ENCODE measurements at places on chromosomes 3 and 15. TPM values are rescaled to one million over a fixed set of nuclear protein-coding genes. Genes with fewer than 3 reads are reported as not detected.

CD86 gene
- total RNA-seq, result not detected

CPN2 gene
- total RNA-seq, result not detected

GOLGA6L2 gene
- total RNA-seq, result not detected

SLC9A9 gene
- 4.2 TPM for total RNA-seq

KLF15 gene
- 0.63 TPM for total RNA-seq

LRIG1 gene
- 25.7 TPM for total RNA-seq

Data from airway epithelial cell (primary cell).